ENCODE measurements at places on chromosomes 3 and 15. TPM values are rescaled to one million over a fixed set of nuclear protein-coding genes. Genes with fewer than 3 reads are reported as not detected.

- DNase-seq, result no peak
Measured at GRCh38 chr15:96200357-96200967, 130.0 kb upstream of the NR2F2 start.

DNA sequence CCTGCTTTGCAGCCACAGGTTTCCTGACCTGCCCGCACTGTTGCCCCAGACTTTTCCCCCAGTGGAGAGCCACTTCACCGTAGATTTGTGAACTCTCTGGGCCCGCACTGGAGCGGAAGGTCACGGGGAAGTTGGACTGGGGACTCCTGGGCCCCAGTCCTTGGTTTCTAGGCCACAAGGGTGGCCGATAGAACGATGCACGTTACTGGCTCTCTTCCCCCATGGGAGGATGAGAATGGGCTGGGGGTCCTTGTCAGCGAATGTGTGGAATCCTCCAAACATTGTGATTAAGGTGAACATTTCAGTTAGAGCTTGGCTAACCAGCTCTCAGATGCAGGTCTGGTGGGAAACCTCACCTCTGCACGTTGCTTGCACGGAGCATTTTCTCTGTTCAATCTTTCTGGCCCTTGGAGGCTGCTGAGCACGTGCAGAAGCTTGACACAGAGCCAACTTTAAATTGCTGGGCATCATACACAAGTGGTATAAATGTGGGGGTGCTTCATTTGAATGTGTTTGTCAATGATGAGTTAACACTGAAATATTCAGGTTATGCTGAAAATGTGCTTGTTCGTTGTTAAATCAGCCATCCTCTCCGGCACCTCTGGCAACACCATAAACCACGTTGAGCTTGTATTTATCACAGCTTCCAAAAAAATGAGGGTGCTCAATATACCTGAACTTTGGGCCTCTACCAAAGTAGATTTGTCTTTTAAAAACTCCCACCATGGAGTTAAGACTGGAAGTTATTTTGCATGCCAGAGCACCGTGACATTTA is 976 bp downstream of the DIS3L start:
- no peak for DNase-seq

PML gene
- total RNA-seq, result 29.9 TPM

NOX5 gene
- total RNA-seq, result not detected

Measured in progenitor cell of endocrine pancreas (in vitro differentiated cells).